Inflammatory macrophage (primary cell): ENCODE measurements at places on chromosomes 6 and 20.

- DNase-seq = no peak
These were observed 145.8 kb downstream of the MRPL14 start for GRCh38 chr6:43981363-43981990.

GRCh38 chr20:51796340-51796739, 6.0 kb downstream of the SALL4 start:
- no peak for DNase-seq

DNA sequence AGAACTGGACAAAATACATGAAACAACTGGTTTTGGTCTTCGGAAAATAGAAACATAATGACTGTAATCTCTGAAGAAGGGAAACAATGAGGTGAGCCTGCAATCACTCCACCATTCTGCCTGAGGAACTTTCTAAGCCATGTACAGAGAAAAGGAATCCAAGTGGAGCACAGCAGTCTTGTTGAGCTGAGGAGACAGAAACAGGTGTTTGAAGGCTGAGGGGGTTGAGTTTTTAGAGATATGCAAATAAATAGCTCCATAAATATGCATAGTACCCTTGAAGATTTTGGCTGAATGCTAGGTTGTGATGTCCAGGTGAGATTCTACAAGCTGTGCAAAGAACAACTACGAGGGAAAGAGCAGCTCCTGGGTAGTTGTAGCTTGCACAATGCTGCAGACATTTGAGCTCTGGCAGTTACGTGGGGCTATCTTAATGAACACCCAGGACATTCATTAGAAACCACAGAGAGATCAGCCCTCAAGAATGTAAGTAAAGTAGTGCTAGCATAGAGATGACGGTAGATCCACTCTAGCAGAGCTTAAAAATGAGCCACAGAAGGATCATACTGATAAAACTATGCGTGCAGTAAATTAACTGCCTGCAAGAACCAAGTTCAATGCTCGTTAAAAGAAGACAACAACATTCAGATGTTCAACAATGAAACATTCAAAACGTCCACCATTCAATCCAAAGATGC, 24.3 kb downstream of the TUBB2B start:
- no peak for DNase-seq

DNA sequence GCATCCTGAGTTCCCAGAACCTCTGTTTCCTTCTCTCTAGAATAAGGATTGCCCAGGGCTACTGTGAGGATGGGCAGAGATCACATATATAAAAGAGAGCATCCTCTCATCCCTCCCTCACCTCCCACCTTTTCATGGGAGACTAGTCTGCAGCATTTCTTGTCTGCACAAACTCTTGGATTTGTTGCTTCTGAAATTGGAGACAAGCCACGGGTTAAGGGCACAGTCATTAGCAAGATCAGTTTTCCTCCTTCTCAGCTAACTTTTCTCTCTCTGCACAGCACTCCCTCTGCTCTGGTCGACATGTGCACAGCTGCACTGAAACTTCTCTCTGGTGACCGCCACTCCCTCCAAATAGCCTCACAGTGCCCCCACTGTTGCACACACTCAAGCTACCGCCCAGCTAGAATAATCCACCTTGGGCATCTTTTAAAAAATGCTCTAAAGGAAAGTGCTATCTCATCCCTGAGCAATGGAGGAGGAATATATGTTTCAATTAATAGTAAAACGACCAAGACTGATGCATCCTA, 50.9 kb upstream of the DUSP22 start:
- no peak for DNase-seq

DNA sequence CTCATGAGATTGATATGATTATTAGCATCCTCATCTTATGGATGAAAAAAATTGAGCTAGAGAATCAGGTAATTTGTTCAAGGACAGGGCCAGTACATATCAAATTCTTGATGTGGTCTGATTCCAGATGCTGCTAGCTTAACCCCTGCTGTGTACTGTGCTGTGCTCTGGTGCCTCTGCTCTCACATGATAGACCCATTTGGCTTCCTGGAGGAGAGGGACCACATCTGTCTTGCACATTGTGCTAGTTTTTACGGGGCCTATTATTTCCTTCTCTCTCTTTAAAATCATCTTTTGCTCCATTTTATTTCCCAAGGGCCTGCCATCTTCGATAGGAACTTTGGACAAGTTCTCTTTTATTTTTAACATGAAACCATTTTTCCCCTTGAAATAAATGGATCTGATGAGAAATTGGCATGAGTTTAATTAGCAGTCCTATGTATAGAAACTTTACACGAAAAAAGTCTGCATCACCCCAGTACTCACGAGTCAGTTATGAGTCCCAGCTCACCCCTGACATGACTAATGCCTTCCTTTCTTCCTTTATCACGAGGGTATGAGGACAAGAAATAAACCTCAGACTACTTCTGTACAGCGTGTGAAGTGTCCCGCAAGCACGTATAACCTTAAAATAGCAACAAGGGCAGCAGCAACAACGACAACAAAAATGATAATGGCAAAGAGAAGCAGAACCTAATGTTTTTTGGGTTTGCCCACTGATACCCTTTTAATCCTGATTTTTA, 26.5 kb downstream of the CD109 start:
- peak; percentile 80 for DNase-seq

- peak; percentile 79 for DNase-seq
These were observed 116.0 kb upstream of the CITED2 start for GRCh38 chr6:139490482-139490881.

GRCh38 chr20:32567384-32568178, 17.6 kb downstream of the NOL4L start:
- no peak for DNase-seq

DNA sequence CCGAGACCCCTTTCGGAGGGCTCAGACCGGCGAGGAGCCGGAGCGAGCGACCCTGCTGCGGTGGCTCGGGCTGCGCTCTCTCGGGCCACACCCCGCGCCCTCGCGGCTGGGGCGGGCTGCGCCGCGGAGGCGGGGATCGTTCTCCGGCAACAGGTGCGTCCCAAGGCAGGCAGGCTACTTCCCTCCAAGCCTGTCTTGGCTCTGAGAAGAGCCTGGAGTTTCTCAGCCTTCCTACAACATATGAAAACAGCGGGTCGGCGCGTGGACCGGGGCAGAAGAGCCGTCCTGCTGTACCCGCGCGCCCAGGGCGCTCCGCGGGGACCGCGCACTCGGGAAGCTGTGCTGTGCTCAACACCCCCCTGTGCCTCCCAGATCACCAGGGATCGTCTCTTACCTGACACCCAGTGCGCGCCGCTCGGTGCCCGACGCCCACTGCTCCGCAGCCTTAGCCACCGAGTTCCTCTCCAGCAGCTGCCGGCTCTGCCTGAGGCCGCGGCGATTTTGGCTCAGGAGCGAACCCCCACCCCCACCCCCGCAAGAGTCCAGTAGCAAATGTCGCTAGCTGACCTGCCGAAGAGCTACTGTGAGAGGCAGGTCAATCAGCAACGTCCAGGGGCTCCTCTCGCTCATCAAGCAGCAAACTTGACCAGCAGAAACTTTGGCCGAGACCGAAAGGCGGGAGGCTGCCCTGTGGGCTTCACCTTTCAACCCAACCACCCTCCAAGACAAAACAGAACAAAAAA, 3.7 kb upstream of the OLIG3 start:
- DNase-seq = no peak

- no peak for DNase-seq
These were observed 8.1 kb downstream of the ZNF311 start for GRCh38 chr6:28996844-28997510.

GRCh38 chr20:44643596-44644229, 7.8 kb downstream of the ADA start:
- peak; percentile 86 for DNase-seq

DNA sequence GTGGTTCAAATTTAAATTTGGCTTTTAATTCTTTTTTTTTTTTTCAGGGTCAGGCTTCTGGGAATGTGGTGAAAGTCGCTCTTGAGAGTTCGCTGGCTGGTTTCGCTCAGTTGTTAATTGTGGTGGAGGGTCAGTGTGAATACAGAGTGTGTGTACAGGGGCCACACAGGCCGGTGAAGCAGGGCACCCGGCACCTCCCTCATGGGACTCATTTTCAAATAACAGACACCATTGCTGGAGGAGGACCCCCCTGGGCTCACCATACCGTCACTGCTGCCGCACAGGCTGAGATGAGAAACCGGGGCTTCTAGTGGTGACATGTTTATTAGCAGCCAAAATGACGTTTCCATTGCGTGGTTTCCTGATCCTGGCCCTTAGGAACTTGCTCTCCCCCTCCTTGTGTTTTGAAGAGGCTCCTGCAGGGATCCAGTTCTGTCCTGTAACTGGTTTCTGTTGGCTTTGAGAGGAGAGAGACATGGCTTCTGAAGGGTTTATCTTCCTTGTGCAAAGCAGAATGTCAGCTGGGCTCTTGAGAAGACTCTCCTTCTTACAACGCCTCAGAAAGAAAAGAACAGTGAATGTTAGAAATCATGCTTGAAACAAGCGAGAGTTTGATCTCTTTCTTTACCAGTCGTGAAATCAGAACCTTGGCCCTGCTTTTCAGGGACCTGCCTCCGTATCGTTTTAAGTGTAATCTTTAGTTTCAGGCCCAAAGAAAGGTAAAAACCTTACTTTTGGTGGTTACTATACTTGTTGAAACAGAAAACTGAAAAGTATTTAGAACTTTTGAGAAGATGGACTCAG, 37.8 kb downstream of the DUSP22 start:
- no peak for DNase-seq

DNA sequence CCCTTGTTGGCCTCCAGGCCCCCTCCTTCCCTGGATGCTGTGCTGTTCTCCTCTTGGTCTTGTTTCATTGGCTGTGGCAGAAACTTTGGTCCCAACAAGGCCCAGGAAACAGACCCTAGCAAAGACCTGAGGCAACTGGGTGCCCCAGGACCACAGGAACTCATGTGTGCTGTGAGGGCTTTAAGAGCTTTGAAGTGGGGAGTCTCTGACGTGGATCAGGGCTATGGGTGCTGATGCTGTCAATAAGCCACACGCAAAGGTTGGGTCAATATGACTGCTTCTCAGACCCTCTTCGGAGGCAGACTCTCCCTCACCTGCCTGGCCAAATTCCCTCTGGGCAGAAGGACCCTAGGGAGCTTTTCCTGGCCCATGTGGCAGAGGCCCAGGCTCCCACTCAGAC, 91.5 kb upstream of the MLN start:
- no peak for DNase-seq

DNA sequence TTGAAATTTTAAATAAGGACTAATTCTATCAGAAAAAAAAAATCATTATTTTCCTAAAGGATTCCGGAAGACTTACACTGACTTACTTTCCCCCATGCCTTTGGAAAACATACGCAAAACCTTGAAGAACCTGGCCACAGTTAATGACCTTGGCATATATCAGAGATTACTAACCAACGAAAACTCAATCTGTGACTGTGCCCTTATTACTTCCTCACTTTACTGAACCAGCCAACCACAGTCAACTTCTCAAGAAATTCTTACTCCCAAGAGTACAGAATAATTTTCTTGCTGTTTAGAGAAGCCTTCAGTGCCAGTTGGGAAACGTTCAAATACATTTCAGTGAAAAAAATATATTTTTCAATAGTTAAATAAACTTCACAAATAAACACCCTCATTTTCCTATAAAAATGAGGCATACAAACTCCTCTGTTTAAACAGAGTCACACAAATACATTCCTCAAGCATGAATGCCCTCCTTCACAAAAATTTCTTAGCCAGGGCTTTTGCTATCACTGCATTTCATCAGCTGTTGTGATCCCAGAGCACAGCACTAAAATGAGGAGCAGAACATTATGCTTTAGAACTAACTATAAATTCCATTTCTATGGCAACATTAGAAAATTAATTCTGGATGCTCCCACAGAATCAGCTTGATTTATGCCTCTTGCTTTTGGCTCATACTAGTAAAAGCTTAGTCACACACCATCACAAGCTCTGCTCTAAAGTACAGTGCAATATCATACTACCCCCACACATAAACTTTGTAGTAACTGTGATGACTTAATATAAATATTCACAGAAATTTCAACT, 117.6 kb downstream of the DST start:
- DNase-seq = no peak
